Activated gamma-delta T cell treated with anti-CD3 and anti-CD28 coated beads, Interleukin-2, amount 50 U/mL, for 16 hours (primary cell): ENCODE measurements at places on chromosomes 11 and 22.
A peak's percentile ranks its signal among the peaks of the same experiment; 100 is the strongest.

- no peak for DNase-seq
These were observed 5.6 kb downstream of the SCN2B start for GRCh38 chr11:118170882-118171268.

- no peak for DNase-seq
These were observed 20.1 kb upstream of the CHORDC1 start for GRCh38 chr11:90242894-90243416.

DNA sequence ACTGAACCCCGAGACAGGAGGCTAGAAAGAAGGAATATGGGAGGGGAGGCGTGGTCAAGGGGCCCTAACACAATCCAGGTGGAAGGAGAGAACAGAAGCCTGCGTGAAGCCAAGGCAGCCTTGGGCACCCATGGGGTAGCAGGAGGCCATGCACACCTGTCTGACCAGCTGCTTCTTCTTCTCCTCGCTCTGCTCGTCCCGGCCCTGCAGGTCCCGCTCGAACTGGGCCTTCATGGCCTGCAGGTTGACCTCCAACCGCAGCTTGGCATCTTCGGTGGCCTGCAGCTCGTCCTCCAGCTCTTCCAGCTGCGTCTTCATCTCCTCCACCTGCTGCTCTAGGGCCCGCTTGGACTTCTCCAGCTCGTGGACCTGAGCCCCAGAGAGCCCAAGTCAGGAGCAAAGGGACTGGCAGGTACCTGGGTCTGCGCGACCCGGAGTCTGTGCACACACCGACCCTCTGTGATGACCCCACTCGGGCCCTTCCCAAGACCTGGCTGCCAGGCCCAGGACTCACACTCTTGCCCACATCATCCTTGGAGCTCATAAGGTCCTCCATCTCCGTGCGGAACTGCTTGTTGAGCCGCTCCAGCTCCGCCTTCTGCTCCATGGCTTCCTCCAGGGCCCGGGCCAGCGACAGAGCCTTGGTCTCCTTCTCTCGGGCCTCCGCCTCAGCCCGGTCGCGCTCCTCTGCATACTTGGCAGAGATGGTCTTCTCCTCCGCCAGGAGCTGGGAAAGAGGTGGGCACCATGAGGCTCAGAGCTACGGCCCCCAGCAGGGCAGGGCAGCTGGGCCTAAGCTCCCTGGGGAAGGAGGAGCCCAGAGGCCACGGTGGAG is 35.9 kb downstream of the APOL1 start:
- DNase-seq: no peak

- DNase-seq: no peak
These were observed 108.9 kb upstream of the CLMP start for GRCh38 chr11:123303924-123304323.

- no peak for DNase-seq
These were observed 11.1 kb upstream of the ENDOD1 start for GRCh38 chr11:95078526-95078925.

- peak; percentile 16 for DNase-seq
These were observed 52.0 kb upstream of the THY1 start for GRCh38 chr11:119474682-119475596.

- no peak for DNase-seq
These were observed 13.3 kb downstream of the ARHGAP1 start for GRCh38 chr11:46686886-46687795.

GRCh38 chr11:30990625-30991296 is 378.8 kb downstream of the DCDC1 start:
- DNase-seq: no peak

- no peak for DNase-seq
These were observed 5.0 kb downstream of the TUB start for GRCh38 chr11:8086001-8086479.

- no peak for DNase-seq
These were observed 949 bp downstream of the TP53AIP1 start for GRCh38 chr11:128941573-128942271.

DNA sequence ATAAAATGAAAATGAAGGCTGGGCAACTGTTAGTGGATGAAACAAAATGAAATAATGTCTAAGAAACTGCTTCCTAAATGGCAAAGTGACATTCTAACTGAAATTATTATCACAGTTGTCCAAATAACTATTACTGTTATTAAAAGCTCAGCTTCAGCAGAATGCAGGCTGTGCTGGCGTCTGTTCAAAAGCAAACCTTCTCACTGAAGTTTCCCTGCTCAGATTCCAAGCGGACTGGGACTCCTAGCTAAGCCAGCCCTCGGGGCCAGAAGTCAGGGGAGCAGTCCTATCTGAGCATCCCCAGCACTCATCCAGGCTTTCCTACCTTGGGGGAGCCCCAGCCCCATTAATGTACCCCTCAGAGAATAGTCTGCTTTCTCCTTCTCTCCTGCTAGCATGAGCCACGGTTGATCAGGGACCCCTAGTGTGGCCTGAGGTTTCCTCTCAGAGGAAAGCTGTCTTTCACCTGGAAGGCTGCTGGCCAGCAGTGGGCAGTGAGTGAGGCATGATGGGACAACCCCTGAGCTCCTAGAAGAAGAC is 1167.3 kb downstream of the TBC1D22A start:
- no peak for DNase-seq

DNA sequence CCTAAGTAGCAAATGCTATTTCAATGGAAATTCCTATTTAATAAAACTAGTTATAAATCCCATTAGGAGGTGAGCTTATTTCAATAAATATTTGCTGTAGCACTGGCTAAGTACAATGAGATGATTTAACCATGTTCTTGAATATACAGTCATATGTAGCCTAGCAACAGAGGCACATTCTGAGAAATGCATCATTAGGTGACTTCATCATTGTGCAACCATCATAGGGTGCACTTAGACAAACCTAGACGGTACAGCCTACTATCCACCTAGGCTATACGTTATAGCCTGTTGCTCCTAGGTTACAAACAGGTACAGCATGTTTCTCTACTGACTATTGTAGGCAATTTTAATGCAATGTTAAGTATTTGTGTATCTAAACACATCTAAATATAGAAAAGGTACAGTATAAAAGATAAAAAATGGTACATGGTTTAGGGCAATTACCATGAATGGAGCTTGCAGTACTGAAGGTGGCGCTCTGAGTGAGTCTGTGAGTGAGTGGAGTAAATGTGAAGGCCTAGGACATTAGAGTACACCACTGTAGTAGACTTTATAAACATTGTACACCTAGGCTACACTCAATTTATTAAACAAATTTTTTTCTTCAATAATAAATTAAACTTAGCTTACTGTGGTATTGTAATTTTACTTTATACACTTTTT is 350.1 kb downstream of the CASP12 start:
- DNase-seq: no peak

DNA sequence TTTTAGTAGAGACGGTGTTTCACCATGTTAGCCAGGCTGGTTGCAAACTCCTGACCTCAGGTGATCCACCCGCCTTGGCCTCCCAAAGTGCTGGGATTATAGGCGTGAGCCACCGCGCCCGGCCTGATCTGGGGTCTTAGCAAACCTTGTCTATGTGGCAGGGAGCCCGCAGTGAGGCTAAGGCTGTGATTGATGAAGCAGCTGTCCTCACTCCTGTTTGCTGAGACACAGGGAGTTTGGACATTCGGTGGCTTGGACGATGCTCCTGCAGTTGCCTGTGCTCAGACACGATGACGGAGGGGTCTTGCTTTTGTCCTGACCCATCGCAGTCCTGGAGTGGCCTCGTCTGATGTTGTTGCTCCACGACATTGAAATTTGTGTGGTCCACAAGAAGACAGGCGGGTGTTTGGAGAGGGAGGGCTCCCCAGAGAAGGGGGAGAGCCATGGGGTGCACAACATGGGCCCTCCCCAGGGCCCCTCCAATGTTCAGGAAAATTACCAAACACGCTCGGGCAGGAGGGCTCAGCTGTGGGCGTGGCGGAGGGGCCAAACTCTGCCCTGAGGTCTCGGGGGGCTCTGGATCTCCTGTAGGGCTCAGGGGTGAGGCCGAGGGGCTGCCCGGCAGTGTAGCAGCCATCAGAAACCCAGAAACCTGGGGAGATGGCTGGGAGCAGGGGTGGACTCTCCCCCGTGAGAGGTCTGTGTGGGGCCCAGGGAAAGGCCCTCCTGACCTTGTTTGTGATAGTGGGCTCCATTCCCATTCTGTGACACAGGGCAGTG is 41.8 kb upstream of the PRR5 start:
- DNase-seq: no peak

DNA sequence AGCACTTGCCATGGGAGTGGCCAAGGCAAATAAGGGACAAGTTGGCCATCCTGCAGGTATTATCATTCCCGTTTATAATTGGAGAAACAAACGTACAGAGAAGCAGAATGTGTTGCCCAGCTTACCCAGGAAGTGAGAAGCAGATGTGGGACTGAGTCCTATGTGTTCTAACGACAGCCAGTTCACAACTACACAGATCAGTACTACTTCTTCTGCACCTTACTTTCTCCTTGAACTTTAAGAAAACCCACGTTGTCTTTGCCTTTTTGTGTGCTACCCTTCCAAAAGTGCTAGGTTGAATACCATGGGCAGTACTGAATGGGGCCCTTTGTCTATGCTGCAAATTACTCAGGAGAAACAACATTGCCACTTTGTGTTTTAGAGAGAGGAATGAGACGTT is 62.8 kb upstream of the BLID start:
- no peak for DNase-seq

GRCh38 chr11:41532413-41532812 is 73.0 kb upstream of the LRRC4C start:
- no peak for DNase-seq

- no peak for DNase-seq
These were observed 77.7 kb upstream of the B3GAT1 start for GRCh38 chr11:134489728-134490127.

DNA sequence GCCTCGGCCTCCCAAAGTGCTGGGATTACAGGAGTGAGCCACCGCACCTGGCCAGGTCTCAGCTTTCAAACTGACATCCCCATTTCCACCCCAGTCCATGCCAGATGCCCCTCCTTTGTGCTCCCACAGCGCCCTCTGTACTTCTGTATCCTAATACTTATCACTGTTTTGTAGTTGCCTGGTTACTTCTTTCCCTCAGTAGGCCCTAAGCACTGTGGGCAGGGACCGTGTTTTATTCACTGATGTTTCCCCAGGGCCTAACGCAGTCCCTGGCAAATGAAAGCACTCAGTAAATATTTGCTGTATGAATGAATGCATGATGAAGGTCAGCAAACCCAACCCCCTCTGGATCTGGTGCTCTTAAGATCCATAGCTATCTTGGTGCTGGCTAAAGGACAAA is 2.2 kb upstream of the TRIM3 start:
- DNase-seq: no peak

DNA sequence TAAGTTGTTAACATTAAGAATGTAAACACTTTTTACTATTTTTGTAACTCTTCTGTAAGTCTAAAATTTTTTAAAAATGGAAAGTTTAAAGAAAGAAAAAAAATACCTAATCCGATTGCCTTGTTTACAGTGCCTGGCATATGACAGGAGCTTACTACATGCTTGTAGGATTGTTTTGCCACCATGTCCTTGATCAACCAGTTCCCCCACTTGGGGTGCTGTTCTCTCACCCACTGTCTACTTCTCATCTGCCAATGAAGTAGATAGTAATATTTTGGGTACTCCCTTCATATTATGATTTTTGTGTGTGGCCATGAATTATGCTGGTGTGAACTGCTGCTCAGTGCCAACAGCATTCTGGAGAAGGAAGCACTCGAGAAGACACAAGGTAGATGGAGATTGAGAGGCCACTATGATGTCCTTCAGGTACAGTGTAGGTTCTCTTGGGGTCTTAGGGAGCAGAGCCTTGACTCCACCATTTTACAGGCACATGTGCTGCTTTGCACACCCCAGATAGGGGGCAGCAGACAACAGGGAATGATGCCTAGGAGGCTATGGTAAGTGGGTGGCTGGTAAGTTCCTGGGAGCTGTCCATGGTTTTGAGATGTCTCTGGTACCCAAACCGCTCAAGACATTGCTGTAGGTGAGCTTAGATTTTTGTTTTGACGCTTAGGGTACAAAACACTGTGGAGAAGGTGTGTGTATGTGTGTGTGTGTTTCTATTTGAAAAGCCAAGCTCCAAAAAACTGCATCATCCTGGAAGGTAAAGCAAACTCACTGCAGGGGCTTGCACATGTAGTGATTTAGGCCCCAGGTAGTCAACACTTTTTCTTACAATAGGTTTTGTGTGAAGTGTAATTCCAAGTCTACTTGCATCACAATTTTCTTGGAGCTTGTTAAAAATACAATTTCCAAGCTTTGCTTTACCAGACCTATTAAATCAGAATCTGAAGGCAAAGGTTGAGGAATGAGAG is 494.5 kb upstream of the LARGE1 start:
- DNase-seq: no peak

DNA sequence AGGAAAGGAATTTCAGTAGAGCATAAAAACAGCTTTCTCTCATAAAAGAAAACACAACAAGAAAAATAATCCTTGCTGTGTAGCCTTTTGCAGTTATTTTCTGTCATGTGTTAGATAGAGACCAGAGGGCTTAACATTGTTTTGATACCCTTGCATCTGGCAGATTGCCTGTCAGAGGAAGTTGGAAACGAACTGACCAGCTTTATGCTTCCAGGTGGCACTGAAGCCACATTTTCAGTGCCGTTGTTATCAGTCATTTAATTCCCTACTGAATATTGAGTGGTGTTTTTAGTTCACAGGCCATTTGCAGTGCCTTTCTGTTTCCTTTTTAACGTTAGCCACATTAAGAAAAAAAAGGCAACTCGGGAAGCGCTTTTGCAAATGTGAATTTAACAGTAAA is 21.5 kb upstream of the RAG2 start:
- no peak for DNase-seq

DNA sequence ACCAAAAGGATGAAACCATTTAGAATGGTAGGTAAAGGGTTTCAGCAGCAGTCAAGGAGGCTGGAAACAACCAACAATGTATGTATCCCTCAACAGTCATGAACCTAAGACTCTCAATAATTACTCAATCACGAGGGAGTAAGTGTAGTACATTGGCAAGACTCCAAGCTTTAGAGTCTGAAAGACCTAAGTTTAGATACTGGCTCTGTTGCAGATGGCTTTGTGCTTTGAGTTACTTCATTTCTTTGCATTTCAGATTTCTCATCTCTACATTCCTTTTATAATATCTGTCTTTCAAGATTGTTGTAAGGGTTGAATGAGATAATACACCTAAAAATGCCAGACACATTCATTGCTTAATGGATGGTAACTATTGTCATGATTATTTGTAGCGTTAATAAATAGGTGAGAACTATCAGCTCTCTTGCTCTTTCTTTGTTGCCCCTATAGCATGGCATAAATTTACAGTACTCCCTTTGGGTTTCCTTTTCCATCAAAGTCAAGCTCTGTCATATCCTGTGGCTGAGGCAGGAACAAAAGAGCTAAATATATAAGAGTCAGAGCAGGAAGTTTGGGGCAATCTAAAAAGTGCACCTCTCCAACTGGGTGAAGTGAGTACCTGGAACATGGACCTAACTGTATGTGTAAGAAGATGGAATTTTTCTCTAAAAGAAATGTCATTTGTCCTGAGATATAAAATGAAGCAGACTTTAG is 228.2 kb upstream of the ZC3H12C start:
- DNase-seq: no peak

DNA sequence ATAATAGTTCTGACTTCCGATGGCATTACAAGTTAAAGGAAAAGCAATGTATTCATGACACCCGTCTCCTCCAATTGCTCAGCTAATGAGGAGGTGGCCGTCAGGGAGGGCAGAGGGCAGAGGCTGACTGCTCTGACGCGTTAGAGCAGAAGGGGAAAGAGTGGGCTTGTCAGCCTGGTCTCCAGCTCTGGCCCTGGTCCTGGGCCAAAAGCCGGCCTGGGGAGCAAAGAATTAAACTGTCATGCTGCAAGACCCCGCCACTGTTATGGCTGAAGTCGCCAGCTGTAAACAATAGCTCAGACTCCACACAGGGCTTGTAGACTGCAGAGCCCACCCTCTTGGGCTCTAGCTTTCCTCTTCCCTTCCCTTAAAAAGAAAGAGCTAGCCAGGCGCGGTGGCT is 119.7 kb downstream of the NAT10 start:
- DNase-seq: no peak

GRCh38 chr11:118998822-118999221 is 884 bp downstream of the CENATAC start:
- DNase-seq: no peak
